ENCODE measurements at places on chromosomes 3 and 15.

GRCh38 chr3:143132246-143132980 is 12.8 kb downstream of the CHST2 start:
- no peak for DNase-seq

DNA sequence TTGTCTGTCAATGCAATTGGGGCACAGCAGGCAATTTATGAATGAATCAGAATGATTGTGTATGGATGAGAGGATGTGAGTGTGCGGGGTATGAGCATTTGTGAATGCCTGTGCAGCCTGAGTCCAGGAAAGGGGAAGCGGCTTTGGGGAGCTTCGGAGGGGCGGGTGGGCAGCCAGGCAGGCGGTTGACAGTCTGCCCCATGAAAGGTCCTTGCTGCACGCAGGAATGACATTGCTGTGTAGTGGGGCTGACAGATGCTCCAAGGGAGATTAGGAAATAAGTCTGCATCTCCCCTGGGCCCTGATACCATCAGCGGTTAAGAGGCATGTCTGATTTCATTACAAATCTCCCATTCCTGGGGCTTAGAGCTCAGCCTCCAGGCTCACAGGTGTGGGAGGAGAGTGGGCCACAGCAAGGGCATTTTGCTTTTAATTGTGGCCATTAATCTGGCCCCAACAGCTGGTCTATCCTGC is 26.4 kb upstream of the TSPAN3 start:
- no peak for DNase-seq

DNA sequence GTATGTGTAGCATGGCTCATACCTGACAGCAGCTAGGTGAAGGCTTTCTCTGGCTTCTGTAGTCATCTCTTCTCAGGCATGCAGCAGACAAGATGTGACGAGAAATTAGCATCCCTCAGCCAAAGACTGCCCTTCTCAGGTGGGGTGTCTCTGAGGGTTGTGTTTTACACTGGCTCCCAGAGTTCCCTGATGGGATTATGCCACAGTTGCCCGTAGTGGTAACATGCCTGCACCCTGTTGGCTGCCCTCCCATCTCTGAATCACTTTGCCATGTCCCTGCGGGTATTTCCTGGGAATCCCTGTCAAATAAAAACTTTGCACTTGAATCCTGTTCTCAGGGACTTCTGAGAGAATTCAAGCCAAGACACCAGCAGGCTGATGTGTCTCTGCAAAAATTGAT is 70.5 kb downstream of the LRTM1 start:
- no peak for DNase-seq

- no peak for DNase-seq
Observed at GRCh38 chr3:17430582-17430981, 311.8 kb downstream of the TBC1D5 start.

GRCh38 chr3:47323431-47324277 is 40.9 kb downstream of the KLHL18 start:
- DNase-seq = no peak

DNA sequence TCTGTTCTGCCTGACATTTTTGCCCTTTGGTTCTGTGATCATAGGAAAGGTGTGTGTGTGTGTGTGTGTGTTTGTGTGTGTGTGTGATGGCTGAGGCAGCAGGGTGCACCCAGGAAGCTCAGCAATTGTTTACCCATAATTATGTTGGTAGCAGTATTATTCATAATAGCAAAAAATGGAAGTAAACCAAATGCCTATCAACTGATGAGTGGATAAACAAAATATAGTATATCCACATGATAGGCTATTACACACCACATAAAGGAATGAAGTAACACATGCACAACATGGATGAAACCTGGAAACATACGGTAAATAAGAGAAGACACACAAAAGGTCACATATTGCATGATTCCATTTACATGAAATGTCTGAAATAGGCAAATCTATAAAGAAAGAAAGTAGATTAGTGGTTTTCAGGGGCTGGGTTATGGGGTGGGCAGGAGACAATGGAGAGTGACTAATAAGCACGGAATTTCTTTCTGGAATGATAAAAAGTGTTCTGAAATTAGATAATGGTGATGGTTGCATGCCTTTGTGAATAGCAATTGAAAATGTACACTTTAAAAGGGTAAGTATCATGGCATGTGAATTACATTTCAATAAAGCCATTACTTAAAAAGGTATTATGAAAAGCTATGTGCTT is 167.2 kb downstream of the POLR2M start:
- DNase-seq = no peak

GRCh38 chr3:87810452-87811016 is 248.3 kb downstream of the CGGBP1 start:
- no peak for DNase-seq

DNA sequence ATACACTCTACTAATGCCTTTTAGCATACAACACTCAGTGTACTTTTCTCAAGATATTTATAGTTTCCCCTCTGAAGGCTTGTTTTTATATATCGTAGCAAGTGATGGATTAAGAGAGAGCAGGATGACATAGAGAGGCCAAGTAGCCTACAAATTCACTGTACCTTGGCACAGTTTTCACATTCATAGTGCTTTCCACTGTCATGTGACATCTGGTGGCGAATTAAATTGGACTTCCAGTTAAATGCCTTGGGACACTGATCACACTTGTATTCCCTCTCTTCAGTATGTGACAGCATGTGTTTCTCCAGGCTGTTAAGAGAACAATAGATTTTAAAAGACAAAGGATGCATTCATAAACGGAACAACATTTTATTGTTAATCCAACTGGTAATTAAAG is 541.1 kb downstream of the MECOM start:
- no peak for DNase-seq

DNA sequence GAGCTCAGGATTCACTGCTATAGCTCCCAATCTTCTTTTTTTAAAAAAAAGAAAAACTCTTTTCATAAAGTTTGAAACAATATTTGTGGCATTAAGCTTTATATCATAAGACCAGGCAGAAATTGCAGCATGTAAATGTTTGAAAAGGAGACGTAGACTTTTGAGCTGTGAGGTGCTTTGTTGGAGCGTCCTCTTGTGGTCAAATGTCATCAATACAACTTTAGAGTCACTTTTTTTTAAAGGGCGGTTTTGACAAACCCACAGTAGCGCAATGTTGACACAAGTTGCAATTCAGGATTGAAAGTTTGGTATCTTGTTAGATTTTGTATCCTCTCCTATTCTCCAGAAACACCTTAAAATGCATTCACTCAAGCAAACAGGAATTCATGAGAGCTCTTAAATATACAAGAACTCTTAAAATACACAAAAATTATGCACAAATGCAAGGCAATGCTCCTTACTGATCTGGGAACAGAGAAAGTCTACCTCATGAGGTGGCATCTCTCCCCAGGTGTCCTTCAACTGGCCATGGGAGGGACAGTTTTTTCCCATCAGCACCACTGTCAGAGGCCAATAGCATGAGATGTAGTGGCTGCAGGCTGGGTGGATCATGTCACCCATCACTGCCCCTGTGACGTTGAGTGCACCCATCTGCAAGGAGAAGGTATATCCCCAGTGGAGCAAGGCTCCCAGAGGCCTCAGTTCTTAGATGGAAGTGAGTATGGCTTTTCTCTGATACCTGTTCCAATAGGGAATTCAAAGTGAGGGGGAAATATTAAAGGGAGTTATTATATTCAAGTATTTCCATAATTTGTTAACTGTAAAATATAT is 70.7 kb downstream of the ANXA2 start:
- no peak for DNase-seq

DNA sequence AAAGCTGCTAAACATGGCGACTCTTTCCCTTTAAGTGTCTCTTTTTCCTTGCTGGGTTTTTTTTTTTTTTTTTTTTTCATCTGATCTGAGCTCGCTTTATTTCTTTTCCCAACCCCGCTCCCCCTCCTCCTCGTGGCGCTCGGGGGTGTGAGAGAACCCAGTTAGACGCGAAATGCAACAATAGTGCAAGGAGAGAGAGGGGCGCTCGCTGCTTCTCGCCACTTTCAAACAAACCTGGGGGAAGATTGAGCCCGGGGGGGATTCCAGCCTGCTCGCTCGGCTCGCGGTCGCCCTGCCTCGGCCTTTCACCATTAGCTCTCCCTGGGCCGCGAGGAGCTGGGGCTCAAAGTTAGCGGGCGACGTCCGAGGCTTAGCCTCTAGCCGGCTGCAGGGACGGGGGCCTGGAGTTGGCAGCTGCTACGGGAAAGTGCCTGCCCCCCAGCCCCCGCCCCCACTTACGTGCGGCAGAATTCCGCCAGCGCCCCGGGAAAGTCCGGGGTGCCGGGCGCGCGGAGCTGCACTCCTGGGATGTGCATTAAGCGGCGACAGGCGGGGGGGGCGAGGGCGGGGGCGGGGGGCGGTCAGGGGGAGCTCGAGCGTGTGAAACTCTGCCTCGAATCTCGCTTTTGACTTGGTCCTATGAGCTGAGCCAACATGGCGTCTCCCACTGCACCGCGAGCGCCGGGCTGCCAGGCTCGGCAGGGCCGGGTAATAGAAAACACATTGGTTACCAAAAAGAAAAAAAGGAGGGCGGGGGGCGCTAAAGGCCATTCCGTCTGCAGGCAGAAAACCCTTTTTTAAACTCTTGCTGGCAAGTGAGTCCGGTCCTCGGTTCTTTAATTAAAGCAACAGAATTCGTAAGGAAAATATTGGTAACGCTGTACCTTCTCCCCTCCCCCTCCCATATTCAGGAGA is 10.4 kb downstream of the NR2F2 start:
- no peak for DNase-seq

DNA sequence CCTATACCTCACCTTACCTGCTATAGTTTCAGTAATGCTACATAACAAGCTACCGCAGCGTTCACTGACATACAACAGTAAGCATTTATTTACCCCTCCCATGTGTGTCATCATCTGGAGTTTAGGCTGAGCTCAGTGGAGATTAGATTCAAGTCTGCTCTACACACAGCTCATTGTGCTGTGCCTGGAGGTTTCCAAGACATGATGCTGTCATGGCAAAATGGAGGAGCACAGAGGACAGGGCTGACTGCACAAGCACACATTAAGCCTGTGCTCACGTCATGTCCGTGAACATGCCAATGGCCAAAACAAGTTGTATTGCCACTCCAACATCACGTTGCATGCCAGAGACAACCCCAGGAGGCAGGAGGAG is 333.8 kb upstream of the TRIM42 start:
- DNase-seq = no peak

DNA sequence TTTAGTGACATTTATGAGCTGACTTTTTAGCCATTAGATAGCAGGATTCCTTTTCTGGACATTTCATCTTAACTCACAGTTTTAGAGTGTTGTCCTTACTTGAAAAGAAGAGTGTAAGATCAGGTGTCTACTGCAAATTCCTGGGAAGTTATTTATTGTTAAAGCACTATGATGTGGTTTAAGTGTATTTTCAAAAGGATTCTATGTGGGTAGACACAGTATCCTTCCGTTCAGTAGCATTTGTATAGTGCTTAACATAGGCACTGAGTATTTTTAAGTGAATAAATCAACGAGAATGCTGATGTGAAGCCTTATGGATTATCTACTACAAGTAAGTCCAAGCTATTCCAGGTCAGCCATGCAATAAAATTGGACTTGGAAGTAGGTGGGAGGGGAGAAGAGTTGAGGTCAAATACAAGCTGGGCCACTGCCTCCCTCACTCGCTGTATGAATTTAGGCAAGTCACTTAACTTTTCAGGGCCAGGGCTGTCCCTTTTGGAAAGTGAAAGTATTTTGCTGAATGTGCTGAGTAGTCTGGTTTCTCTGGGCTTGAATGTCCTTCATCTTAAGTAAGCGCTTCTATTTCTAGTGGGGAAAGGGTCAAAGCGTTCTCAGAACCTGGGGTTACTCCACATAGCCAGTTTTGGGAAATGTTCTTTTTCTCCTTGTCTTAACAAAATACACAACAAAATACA is 48.6 kb downstream of the GAP43 start:
- no peak for DNase-seq

DNA sequence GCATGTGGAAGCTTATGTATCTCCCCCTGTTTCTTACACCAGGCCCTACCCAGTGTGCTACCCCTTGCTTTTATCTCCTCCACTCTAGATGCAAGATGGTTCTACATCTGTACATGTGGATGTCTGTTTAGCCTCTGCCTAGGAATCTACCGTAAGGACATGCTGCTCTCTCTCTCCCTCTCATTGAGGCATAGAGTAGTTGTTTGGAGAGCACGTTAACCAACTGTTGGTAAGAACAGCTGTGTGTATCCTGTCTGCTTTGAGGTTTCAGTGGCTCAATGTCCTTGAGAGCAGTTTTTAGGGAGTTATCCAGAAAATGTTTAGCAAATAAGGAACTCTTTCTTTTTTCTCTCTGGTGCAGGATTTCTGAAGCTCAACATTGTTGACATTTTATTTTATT is 152.8 kb downstream of the DNAJB8 start:
- no peak for DNase-seq

GRCh38 chr3:95280711-95281352 is 1218.0 kb downstream of the NSUN3 start:
- no peak for DNase-seq

DNA sequence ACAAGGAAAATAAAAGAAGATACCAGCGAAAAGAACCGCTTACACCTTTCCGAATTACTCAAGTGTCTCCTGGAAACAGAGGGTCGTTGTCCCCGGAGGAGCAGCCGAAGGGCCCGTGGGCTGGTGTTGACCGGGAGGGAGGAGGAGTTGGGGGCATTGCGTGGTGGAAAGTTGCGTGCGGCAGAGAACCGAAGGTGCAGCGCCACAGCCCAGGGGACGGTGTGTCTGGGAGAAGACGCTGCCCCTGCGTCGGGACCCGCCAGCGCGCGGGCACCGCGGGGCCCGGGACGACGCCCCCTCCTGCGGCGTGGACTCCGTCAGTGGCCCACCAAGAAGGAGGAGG is 325 bp downstream of the ALCAM start:
- DNase-seq = no peak

- no peak for DNase-seq
Observed at GRCh38 chr15:31237043-31237324, 89.7 kb upstream of the KLF13 start.

- DNase-seq = no peak
Observed at GRCh38 chr3:60226912-60227311, 1024.3 kb downstream of the FHIT start.

DNA sequence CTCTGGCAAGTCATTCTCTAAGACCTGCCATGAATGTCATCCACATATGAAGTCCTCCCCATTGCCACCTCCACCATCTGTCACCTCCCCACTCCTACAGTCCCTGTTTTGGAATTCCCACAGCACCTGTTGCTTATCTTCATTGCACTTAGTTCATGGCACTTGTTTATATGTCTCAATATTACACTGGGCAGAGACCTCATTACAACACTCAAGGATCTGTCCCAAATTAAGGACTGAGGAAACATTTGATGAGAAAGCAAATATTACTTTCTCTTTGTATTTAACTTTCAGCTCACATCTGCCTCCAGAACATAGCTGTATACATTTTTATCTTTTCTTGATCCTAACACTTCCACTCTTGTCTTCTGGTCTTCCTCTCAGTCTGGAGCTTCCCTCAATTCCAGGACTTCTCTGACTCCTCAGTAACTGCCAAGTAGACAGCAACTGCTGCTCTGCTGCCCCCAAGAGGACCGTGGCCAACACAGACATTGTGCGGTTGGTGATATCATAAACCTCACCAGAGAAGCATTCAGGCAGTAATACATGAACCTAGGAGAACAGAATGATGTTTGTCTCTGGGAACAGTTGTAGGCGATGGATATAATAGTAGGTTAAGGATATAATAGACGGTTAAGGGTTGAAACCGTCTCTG is 45.0 kb upstream of the FGF12 start:
- DNase-seq = no peak

- no peak for DNase-seq
Observed at GRCh38 chr3:156910022-156910421, 83.9 kb downstream of the LEKR1 start.

- DNase-seq = no peak
Observed at GRCh38 chr3:195595785-195596531, 12.2 kb upstream of the APOD start.

GRCh38 chr3:85005946-85006345 is 47.2 kb downstream of the CADM2 start:
- DNase-seq = no peak

GRCh38 chr15:96924570-96924969 is 594.1 kb downstream of the NR2F2 start:
- DNase-seq = no peak
